ENCODE measurements at places on chromosomes 5 and 9.

GRCh38 chr5:167967494-167968177, 323.8 kb upstream of the WWC1 start:
- DNase-seq: no peak

DNA sequence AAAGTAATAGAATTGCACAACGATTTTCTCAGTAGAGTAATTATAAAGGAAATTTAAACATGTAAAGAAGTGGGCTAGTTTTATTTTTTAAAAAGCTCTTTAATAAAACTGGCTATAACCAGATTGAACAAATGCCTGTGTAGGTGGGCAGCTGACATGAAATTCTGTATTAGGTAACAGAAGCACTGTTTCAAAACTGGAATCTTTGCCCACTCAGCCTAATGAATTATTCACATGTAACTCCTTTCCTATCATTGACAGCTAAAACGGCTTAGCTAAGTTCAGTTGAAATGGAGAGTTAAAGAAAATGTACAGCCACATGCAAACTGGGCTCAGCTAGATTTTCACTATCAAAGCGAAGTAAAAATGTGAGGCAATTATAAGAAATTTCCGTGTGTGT, 1300.1 kb upstream of the ACO1 start:
- DNase-seq: no peak

GRCh38 chr5:8773046-8773615, 772.7 kb downstream of the SEMA5A start:
- DNase-seq: no peak

DNA sequence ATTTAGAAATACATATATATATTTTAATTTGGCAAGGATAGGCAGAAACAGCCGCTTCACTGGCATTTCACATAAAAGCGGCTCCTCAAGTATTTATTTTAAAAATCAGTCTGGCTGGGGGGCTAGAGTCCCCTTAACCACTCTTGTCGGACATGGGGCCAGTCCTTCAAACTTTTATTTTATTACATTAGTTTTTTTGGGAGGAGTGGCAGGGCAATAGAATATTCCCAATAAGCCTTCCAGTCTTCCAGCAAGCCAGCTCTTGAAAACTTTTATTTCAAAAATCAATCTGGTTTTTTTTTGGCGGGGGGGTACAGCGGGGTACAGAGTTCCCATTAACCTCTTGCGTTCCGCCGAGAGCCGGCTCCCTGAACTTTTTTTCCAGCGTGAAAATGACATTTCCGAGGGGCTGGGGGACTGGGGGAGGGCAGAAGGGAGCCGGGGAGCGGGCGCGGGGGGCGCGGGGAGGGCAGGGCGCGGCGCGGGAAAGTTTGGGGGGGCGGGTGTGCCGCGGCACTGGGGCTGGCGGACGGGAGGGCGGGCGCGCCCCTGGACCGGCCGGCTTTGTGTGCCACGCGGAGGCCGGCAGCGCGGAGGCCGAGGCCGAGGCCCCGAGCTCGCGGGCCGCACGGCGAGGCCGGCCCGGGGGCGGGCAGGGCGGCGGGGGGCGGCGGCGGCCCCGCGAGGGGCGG, 504 bp upstream of the ZNF618 start:
- peak; percentile 61 for DNase-seq

GRCh38 chr5:177450667-177451424, 4.2 kb downstream of the PRR7 start:
- DNase-seq: no peak

GRCh38 chr9:88991066-88992034, at the start of gene S1PR3:
S1PR3 (plus strand) TSS chr9:88991468; CDS start chr9:89001201, 9,733 bp downstream.
- DNase-seq: peak; percentile 88

DNA sequence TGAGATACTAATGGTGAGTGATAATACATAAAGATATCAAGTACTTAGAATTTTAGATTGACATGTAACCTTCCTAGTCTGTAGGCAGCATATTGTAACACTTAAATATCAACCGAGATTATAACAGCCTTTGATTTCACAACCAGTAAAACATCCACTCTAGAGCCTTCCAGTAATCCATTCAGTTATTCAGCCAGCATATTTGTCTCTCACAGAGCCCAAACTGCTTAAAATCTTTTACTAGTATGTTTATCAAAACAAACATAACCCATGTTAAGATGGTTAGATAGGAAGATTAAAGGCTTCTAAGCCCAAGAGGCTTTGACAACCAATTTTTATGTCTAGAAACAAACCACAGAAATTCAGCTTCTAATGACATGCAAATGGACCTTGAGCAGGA, 177.9 kb upstream of the FST start:
- DNase-seq: no peak

DNA sequence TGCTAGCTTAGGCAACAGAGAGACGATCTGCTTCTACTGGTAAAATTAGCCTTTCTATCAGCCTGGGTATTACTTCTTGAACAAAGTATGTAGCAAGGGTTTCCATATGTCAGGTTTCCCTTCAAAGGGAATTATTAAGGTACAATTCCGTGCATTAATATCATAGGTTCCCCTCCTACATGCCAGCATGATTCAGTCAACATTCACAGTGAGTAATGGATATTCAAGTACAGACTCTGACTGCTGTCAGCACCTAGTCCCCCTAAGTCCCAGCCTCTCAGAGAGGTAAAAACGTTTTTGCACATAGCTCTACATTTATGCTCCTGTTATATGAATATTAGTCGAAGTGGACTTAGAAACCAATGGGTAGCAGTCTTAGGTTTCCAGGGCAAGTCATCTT, 322.4 kb upstream of the CCNG1 start:
- DNase-seq: no peak

GRCh38 chr5:82561797-82562196, 283.6 kb upstream of the RPS23 start:
- no peak for DNase-seq

DNA sequence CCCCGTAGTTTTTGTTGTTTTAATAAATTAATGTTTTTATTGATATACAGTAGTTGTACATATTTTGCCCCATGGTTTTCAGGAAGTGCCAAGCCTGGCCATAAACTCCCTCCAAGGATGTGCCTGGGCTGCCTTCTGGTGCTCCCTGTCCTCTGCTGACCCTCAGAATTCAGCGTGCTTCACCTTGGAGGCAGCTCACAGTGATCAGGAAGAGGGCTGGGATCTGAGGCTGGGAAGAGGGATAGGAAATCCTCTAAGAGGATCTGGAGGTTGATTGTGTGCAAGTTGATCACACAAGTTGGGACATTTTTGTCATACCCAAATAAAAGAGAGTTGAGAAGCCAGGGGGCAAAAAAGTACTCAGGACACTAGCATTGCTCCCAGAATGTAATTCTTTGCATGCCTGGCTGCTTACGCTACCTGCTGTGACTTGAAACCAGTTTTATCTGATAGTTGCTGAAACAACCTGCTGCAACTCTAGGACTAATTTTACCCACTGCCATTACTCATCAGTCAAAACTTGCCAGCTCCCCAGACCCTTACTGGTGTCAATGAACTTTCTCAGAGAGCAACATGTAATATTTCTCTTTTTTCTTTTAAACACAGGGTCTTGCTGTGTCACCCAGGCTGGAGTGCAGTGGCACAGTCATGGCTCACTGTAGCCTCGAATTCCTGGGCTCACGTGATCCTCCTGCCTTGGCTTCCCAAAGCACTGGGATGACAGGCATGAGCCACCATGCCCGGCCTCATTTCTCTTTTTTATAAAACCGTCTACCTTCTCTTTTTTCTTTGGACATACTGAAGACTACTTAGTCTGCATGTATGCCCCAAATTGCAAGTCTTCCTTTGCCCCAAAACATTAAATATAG, 29.0 kb downstream of the PDE6A start:
- no peak for DNase-seq

DNA sequence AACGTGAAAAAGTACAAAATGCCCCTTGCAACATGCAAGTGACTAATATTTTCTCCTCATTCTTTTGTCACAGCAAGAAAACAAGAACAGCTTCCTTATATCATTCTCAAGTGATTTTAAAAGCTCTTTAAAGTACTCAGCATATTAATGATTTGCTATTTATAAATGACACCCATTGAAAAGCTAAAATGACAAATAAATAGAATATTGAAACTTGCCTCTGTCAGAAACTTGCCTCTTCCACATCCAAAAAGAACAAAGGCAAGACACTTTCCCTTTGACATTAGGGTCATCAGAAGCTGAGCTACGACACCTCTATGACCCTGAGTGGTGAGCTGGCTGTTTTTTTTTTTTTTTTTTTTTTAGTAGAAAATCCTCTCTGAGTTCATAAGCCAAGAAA, 339.6 kb upstream of the ITGA1 start:
- DNase-seq: no peak

- no peak for DNase-seq
Measured at GRCh38 chr9:83965350-83966208, 14.4 kb downstream of the HNRNPK start.

- no peak for DNase-seq
Measured at GRCh38 chr5:179201986-179202385, 141.8 kb downstream of the ZNF354C start.

- DNase-seq: no peak
Measured at GRCh38 chr9:72327631-72328030, 37.4 kb downstream of the ZFAND5 start.

DNA sequence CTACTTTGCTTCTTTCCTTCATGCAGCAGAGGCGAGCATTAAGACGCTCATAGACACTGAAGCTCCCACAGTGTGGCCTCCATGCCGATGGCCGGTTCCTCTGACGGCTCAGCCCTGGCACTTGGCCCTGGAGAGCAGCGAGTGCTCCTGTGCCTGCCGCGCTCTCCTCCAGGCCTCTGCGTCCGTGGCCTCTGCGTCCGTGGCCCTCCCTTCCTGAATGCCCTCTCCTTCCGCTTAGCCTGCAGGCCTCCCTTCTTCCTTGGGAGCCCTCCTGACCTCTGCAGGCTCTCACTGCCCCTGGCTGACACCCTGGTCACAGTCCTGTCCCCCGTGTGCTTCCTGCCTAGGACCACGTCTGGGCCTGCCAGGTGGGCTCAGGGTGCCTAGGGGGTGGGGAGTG, 92.8 kb downstream of the ZNF354C start:
- no peak for DNase-seq

GRCh38 chr9:129080298-129080600, 662 bp upstream of the DOLPP1 start:
- no peak for DNase-seq

GRCh38 chr9:129185991-129186390, 7.9 kb upstream of the IER5L start:
- no peak for DNase-seq

DNA sequence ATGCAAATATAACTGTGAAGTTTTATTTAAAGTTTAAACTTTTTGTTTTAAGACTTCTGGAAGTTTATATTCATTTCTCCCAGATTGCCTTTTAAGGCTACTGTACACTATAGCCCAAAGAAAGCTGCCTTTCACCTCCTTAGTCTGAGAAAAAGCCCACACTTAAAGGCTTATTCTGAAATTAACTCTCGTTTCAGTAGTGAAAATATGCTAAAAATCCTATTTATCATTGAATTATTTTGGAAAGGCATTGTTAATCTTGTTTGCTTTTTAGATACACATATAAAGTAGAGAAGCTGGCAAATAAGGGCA, 3.3 kb upstream of the PURA start:
- DNase-seq: no peak

- DNase-seq: no peak
Measured at GRCh38 chr9:90124961-90125360, 517.7 kb downstream of the DIRAS2 start.

GRCh38 chr5:125210242-125210947, 464.0 kb upstream of the ZNF608 start:
- no peak for DNase-seq

DNA sequence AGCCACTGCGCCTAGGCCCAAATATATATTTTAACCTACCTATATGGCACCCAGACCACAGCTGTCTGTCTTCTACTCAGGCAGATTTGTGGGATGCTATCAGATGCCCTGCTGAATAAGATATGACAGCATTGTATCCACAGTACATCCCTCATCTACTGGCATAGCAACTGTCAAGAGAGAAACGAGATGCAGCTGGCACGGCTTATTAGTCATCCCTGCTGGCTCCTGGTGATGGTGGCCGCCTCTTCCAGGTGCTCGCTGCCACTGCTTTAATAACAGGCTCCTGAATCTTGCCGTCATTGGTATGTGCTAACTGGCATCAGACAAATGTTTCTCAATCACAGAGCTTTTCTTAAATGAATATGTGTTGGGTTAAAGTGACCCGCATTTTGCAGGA, 34.0 kb downstream of the B4GALT1 start:
- DNase-seq: no peak

DNA sequence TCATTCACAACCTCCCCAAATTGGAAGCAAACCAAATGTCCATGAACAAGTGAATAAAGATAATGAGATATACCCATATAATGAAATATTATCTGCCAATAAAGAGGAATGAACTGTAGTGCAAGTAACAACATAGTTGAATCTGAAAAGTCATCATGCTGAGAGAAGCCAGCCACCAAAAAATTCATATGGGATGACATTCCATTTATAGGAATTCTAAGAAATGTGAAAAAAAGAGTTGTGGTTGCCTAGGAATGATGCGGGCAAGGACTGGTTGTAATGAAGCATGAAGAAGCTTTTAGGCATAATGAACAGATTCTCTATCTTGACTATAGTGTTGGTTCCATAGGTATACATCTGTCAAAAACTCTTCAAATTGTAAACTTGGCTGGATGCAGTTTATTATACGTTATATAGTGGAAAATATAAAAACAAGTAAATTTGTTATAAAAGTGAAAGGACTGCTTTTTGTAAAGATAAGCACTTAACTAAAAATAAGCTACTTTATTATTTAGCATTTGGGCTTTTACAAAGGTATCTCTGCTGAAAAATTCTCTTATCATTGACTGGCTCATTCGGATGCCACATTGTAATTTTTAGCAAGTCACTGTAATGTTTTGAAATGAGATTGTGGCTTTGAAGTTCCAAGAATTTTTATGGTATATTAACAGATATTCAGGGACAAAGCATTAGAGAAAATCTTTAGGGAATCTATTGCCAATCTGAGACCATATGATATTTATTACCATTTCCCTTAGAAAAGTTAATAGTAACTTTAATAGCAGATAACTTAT, 21.2 kb upstream of the TTC23L start:
- DNase-seq: no peak

- peak; percentile 71 for DNase-seq
Measured at GRCh38 chr5:147188200-147189108, 46.4 kb upstream of the STK32A start.

DNA sequence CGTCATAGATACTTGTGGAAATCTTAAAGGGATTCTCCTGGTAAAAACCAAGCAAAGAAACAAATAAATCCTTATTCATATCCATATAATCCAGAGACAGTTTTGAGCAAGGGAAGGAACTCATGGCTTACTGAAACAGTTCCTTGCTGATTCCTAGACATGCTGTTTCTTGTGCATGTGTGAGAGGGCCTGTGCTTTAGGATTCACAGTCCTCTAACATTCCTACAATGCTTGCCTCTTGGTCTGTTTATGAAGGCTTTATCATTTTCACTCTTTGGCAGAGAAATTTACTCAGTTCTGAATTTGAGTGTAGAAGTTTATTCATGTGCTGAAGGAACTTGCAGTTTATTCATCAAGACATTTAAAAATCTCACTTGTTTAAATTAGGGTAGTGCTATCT, 123.4 kb downstream of the RPS23 start:
- no peak for DNase-seq

DNA sequence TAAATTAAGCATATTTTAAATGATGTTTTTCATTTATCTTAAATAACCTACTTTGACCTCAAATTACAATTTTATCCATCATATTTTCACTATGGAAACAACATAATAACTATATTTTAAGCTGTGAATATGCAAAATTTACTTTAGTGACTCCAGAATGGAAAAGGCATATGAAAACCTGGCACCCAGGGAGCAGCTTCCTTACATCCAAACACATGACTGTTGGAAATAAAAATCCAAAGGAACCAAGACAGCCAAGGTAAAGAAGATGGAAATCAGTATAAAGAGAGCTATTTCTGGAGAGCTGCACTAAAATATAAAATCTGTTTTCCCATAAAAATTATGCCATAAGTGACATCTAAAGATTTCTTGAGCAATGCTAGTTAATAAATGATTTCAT, 140.3 kb upstream of the FTMT start:
- DNase-seq: no peak
